RPMI8226 (cell line): ENCODE measurements at places on chromosomes 12 and 14.

DNA sequence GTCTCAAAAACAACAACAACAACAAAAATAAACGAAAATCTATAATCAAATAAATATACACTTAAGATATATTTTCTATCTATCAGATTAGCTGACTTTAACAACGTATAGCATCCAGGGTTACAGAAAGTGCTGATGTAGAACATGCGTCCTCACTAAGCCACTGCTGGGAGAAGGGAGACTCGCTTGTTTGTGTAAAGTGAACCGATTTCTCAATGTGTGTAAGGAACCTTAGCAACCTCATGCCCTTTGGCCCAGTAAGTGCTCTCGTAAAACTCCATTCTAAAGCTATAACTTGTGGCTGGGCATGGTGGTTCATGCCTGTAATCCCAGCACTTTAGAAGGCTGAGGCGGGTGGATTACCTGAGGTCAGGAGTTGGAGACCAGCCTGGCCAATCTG lies 23.8 kb downstream of the NFKBIA start:
- no peak for DNase-seq

- DNase-seq: no peak
Observed at GRCh38 chr12:118015306-118015705, 1.2 kb upstream of the RFC5 start.

GRCh38 chr14:99479160-99479905 lies 1.3 kb downstream of the SETD3 start:
- DNase-seq: no peak

GRCh38 chr14:51180577-51180976 lies 59.5 kb upstream of the TMX1 start:
- DNase-seq: no peak

- DNase-seq: no peak
Observed at GRCh38 chr12:100564090-100564489, 9.4 kb upstream of the GAS2L3 start.

GRCh38 chr12:87795555-87795954 lies 233.6 kb downstream of the C12orf50 start:
- no peak for DNase-seq
